Mesenchymal stem cell (in vitro differentiated cells and primary cell): ENCODE measurements at places on chromosomes 7 and 10.

GRCh38 chr10:78929541-78929940 lies 139.2 kb upstream of the ZMIZ1 start:
- no peak overlapping the region for H3K27ac ChIP-seq
- no peaks in the 10 kb centered on the region for H3K27me3 ChIP-seq
- no peak overlapping the region for H3K4me3 ChIP-seq

DNA sequence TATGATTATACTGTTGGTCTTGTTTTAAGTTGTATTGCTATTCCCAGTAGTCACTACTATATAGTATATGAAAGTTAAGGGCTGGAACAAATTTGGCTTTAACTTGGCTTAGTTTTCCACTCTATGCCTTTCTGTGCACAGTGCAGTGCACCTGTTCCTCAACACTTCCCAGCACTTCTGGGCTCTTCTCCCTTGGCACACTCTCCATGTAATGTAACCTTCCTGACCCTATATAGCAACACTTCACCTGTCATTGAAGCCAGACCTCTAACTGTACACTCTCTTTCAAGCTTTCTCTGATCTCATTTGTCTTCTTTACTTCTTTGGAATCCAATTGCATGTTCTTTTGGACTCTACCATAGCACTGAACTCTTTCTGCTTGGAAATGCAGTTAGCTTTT lies 83.9 kb upstream of the SMIM30 start:
- H3K27ac ChIP-seq: no peak overlapping the region
- H3K36me3 ChIP-seq: no peaks in the 10 kb centered on the region
- no peak overlapping the region for H3K4me3 ChIP-seq
- no peaks in the 10 kb centered on the region for H3K4me1 ChIP-seq

GRCh38 chr10:84665883-84666463 lies 337.6 kb downstream of the CCSER2 start:
- H3K4me1 ChIP-seq: no peaks in the 10 kb centered on the region
- no peak overlapping the region for H3K27ac ChIP-seq
- no peak overlapping the region for H3K4me3 ChIP-seq
- no peaks in the 10 kb centered on the region for H3K27me3 ChIP-seq
- no peaks in the 10 kb centered on the region for H3K36me3 ChIP-seq

- peak overlapping the region; percentile 23 for H3K27ac ChIP-seq
- no peaks in the 10 kb centered on the region for H3K4me1 ChIP-seq
- no peaks in the 10 kb centered on the region for H3K27me3 ChIP-seq
- no peak overlapping the region for H3K4me3 ChIP-seq
Measured at GRCh38 chr10:12130237-12130872, 878 bp downstream of the SEC61A2 start.

GRCh38 chr10:18777258-18777657 lies 118.0 kb downstream of the ARL5B start:
- no peak overlapping the region for H3K4me3 ChIP-seq
- H3K27ac ChIP-seq: no peak overlapping the region
- H3K36me3 ChIP-seq: no peaks in the 10 kb centered on the region
- no peak for DNase-seq
- no peaks in the 10 kb centered on the region for H3K27me3 ChIP-seq

- no peaks in the 10 kb centered on the region for H3K27me3 ChIP-seq
- H3K4me1 ChIP-seq: peaks cover 6% of the 10 kb centered on the region
- H3K4me3 ChIP-seq: no peak overlapping the region
- H3K27ac ChIP-seq: no peak overlapping the region
Measured at GRCh38 chr10:61793760-61794703, 107.5 kb upstream of the ARID5B start.

- peaks cover 3% of the 10 kb centered on the region for H3K4me1 ChIP-seq
- H3K27ac ChIP-seq: no peak overlapping the region
- H3K4me3 ChIP-seq: no peak overlapping the region
- H3K27me3 ChIP-seq: no peaks in the 10 kb centered on the region
Measured at GRCh38 chr7:77226357-77226839, 26.8 kb upstream of the FGL2 start.

GRCh38 chr7:37007691-37008090 lies 283.4 kb upstream of the AOAH start:
- H3K4me1 ChIP-seq: no peaks in the 10 kb centered on the region
- H3K4me3 ChIP-seq: no peak overlapping the region
- no peaks in the 10 kb centered on the region for H3K36me3 ChIP-seq
- H3K27me3 ChIP-seq: no peaks in the 10 kb centered on the region
- no peak overlapping the region for H3K27ac ChIP-seq

- H3K4me1 ChIP-seq: peaks cover 9% of the 10 kb centered on the region
- H3K27me3 ChIP-seq: no peaks in the 10 kb centered on the region
- H3K4me3 ChIP-seq: no peak overlapping the region
- no peak for DNase-seq
- H3K36me3 ChIP-seq: no peaks in the 10 kb centered on the region
Measured at GRCh38 chr10:14611968-14612693, 162.6 kb downstream of the FAM107B start.

DNA sequence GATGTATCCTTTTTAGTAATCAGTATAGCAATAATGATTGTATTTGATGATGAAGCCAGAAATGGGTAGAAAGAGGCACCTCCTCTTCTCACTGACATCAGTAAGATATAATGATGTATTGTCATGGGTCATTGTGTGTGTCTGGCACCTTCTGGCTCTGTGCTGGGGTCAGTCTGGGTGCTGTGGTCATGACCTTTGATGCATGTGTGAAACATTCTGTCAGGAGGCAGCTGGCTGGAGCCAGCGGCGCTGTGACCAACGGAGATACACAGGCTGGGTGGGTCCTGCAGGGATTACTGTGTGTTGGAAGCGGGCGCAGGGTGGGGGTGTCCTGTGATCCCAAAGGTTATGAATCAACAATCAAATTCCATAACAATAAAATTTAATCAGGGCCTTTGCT lies 35.2 kb downstream of the EEPD1 start:
- H3K27ac ChIP-seq: no peak overlapping the region
- no peak overlapping the region for H3K4me3 ChIP-seq
- DNase-seq: no peak

DNA sequence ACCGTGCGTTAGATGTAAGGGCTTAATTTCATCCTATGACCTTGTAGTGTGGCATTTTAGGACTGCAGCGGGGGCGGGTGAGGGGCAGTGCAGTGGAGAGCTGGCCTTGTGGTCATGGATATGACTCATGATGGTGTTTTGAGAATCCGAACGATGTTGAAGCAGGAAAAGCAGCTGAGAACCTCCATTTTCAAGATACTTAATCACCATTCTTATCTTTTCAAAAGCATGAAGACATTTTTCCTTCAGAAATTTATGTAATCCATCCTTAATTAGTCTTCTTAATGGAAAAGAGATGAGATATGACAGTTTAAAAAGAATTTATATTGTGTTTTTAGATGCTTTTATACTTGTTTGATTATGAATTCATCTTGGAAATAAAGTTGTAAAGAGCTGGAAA lies 9.6 kb downstream of the ATP5F1C start:
- no peak overlapping the region for H3K4me3 ChIP-seq
- DNase-seq: peak; percentile 92
- peaks cover 58% of the 10 kb centered on the region for H3K36me3 ChIP-seq
- peaks cover 3% of the 10 kb centered on the region for H3K4me1 ChIP-seq
- H3K27ac ChIP-seq: peak overlapping the region; percentile 77

GRCh38 chr10:131843881-131844284 lies 56.9 kb upstream of the PPP2R2D start:
- H3K36me3 ChIP-seq: no peaks in the 10 kb centered on the region
- no peak for DNase-seq
- H3K4me3 ChIP-seq: no peak overlapping the region
- H3K4me1 ChIP-seq: no peaks in the 10 kb centered on the region

GRCh38 chr7:1698201-1698600 lies 28.1 kb downstream of the ELFN1 start:
- H3K27me3 ChIP-seq: peaks cover 55% of the 10 kb centered on the region
- no peak overlapping the region for H3K4me3 ChIP-seq
- H3K36me3 ChIP-seq: no peaks in the 10 kb centered on the region
- DNase-seq: no peak
- peaks cover 21% of the 10 kb centered on the region for H3K4me1 ChIP-seq
- no peak overlapping the region for H3K27ac ChIP-seq

DNA sequence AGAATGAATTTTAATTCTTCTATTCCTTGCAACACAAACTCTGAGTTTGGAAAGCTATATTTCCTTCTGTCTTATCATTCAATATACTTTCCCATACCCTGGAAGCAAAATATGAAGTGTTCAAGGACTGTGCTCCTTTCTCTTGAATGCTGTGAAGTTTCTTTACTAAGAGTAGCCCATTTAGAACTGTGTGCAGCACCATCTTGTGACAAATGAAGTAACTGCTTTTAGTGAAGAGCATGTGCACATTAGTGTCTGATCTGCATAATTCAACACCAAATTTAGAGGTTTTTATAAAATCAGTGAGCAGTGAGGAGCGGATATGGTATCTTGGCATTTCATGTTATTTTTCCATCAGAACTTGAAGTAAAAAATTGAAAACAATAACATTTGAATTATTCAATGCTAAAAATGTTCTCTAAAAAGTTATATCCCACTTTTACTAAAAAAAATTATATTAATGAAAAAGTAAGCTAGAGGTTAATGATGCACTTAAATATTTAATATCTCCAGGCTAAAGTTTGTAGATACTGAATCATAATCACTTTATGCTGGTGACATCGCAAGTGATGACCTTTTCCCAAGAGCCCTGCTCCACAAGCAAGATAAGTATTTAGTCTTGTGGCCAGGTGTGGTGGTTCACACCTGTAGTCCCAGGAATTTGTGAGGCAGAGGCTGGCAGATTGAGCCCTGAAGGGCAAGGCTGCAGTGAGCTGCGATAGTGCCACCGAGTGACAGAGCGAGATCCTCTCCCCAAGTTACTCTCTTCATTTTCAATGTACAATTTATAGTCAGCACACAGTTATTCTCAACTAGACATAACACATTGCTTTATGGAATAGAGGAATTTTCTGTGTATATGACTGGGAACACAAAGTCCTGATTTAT lies 108.8 kb upstream of the PCLO start:
- no peak overlapping the region for H3K4me3 ChIP-seq
- H3K4me1 ChIP-seq: no peaks in the 10 kb centered on the region
- no peak overlapping the region for H3K27ac ChIP-seq
- no peaks in the 10 kb centered on the region for H3K36me3 ChIP-seq
- H3K27me3 ChIP-seq: peaks cover 2% of the 10 kb centered on the region
- DNase-seq: peak; percentile 70

DNA sequence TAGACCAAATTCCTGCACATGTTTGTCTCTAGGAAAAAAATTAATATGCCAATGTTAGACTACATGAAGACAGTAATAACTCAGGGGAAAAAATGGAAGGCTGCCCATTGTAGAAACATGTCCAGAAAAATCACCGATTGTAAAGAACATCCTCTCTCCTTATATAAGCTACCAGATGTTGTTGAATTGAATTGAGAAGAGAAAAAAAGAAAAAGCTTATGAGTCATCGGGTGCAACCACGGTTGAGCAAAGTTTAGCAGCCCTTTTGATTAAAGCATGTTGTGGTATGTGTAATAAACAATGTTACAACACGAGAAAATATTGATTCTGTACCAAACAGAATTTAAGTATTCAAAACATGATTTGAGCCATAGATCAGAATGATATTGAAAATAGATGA lies 102.3 kb upstream of the ARHGAP21 start:
- no peaks in the 10 kb centered on the region for H3K36me3 ChIP-seq
- H3K27ac ChIP-seq: no peak overlapping the region
- H3K4me1 ChIP-seq: no peaks in the 10 kb centered on the region
- peak; percentile 77 for DNase-seq

- DNase-seq: peak; percentile 4
- peak overlapping the region; percentile 9 for H3K4me3 ChIP-seq
- peaks cover 5% of the 10 kb centered on the region for H3K4me1 ChIP-seq
- no peak overlapping the region for H3K27ac ChIP-seq
- peaks cover 37% of the 10 kb centered on the region for H3K27me3 ChIP-seq
Measured at GRCh38 chr7:104883248-104883717, 130.7 kb upstream of the KMT2E start.

DNA sequence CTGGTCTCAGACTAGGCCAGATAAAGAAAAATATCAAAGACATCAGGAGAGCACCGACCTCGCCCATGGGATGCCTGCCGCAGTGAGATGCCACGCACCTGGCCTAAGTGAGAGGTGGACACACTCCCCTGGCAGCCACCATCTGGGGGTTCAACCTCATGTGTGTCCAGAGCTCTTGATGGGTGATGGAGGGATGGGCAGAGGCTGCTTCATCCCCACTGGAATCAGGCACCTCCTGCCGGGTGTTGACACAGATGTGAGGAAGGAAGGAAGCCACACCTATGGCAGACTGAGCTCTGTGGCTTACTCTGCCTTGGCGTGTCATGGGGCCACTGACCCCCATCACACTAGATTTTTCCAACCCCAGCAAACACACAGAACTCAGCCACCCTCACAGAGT lies 11.4 kb downstream of the ZNF488 start:
- H3K4me3 ChIP-seq: no peak overlapping the region
- peaks cover 14% of the 10 kb centered on the region for H3K4me1 ChIP-seq
- H3K27ac ChIP-seq: no peak overlapping the region
- no peak for DNase-seq
- H3K36me3 ChIP-seq: no peaks in the 10 kb centered on the region
- H3K27me3 ChIP-seq: no peaks in the 10 kb centered on the region

GRCh38 chr7:42103456-42103855 lies 133.6 kb downstream of the GLI3 start:
- DNase-seq: peak; percentile 48
- H3K4me3 ChIP-seq: no peak overlapping the region
- H3K4me1 ChIP-seq: peaks cover 7% of the 10 kb centered on the region
- no peak overlapping the region for H3K27ac ChIP-seq

DNA sequence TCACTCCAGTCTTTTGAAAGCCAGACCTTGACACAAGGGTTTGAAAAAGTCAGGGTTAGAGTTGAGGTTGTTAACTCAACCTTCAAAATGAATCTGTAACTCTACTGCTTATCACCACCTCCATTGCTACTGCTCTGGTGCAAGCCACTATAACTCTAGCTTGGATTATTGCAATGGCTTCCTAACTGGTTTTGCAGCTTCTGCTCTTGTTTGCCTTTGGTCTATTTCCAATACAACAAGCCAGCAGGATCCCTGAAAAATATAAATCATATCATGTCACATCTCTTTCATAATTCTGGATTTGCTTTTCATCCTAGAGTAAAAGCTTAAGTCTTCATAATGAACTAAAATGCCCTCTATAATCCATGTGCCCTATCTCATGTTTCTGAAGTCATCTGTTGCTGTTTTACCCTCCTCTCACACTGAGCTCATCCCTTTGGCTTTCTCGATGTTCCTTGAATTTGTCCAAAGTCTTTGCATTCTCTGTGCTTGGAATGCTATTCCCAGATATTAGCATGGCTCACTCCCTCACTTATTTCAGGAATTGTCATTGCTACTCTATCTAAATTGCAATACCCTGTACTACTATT lies 10.9 kb downstream of the TAS2R60 start:
- no peak for DNase-seq
- H3K4me1 ChIP-seq: no peaks in the 10 kb centered on the region
- no peak overlapping the region for H3K4me3 ChIP-seq
- no peaks in the 10 kb centered on the region for H3K27me3 ChIP-seq
- no peak overlapping the region for H3K27ac ChIP-seq
- H3K36me3 ChIP-seq: no peaks in the 10 kb centered on the region

DNA sequence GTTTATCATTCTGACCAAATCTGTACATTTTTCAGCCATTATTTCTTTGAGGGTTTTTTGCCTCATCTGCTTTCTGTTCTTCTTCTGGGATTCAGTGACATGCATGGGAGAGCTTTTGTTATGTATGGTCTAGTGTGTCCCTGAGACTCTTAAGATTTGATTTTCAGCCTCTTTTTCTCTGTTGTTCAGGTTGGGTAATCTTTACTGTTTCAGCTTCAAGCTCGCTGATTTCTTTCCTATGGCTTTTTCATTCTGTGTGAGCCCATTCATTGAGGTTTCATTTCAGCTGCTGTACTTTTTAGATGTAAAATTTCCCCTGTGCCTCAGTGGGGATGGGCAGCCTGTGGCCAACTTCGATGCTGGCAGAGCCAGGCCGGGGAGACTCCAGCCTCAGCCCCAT lies 38.1 kb downstream of the FOXK1 start:
- H3K27ac ChIP-seq: no peak overlapping the region
- H3K4me1 ChIP-seq: peaks cover 32% of the 10 kb centered on the region
- DNase-seq: no peak
- H3K4me3 ChIP-seq: no peak overlapping the region
- H3K27me3 ChIP-seq: no peaks in the 10 kb centered on the region
